ENCODE measurements at places on chromosomes 11 and 22.

- DNase-seq = no peak
Measured at GRCh38 chr22:33564683-33565082, 355.6 kb downstream of the LARGE1 start.

DNA sequence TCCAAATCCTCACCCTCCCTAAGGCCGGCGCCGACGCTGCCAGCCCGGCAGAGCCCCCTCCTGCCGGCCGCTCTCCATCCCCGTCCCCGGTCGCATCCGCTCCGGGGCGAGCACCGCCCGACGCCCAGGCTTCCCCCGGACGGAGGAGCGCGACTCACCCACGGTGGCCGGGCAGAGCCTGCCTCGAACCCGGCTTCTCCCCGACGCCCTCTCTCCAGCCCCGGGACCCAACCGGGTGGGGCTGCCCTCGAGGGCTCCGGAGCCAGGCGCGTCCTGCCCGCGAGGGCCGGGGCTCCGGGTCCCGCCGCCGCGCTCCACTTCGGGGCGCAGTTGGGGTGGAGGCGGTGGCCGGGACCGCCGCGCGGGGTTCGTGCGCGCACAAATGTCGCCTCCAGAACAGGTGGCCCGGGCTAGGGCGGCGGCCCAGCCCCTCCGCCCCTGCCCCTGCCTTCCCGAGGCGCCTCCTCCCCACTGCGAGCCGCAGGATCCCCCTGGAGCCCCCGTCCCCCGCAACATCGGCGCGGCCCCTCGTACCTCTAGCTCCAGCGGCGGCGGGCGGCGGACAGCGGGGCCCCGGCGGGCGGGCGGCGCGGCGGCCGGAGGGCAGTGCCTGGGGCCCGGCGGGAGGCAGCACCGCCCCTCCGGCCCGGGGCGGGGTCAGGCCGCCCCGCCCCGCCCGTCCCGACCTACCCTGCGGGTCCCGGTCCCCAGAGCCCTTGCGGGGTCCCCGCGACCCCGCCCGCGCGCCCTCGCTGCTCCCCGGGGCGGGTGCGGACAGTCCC lies at the start of gene A4GALT:
Gene A4GALT (minus strand): TSS at position 608 of the 782 bp plus-strand sequence. CDS start 26,919 bp downstream, outside the sequence.
- no peak for DNase-seq

DNA sequence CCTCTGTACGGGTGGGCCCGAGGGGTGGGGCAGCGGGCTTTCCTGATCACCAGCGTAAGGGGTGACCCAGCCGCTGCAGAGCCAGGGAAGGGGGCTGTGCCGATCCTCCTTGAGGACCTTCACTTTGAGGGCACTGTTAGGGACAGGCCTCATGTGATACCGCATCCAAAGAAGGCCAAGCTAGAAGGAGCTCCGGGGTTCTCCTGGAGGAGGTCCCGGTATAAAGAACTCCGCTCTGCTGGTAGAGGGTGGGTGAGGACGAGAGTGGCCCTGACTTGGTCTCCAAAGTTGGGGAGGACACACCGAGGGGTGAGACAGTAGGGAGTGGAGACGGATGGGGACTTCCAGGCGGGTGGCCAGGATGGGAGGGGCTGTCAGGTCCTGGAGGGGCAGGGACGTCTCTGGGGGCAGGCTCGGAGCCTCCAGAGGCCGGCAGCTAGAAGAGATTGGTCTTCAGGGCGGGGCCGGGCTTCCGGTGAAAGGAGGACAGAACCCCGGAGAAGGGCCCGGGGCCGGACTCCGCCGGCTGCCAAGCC lies 4.6 kb downstream of the PHOX2A start:
- no peak for DNase-seq

DNA sequence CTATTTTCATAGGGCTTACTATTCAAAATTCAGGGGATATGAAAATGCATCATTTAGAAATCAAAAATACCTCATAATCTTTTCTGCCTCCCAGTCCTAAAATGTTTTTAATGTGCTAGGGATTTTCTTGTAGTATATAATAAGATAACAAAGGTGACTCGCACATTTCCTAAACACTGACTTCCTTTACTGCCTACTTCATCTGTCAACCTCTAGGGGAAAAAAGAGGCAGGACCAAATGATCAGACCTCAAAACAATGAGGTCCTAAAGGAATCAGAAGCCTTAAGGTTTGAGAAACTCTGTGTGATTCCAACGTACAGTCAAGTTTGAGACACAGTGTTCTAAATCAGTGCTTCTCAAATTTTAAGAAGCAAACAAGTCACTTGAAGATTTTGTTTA lies 56.1 kb upstream of the POU2AF2 start:
- DNase-seq = no peak

DNA sequence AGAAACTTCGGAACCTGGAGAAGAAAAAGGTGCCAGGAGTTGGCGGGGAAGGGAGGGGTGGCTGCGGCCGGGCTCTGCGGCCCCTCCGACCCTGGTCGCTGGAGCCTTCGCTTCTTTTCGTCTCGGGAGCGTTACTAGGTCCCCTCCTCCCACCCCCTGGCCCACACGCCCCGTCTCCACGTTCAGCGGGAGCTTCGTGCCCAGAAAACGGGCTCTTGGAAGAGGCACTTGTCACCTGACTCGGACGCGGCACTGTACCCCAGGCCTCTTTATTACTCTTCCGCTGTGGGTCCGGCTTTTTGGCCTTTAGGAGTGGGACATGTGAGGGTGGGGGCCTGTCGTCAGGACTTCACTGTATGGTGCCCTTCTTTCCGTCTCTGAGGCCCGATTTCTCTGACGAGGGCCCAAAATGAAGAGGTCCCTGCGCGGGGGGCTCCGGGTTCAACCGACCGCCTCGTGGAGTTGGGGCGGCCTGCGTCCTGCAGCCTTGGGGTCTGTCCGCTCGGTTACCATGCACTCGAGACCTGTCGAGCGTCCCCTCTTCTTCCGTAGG lies 1.2 kb downstream of the CAPRIN1 start:
- DNase-seq = peak; percentile 14

DNA sequence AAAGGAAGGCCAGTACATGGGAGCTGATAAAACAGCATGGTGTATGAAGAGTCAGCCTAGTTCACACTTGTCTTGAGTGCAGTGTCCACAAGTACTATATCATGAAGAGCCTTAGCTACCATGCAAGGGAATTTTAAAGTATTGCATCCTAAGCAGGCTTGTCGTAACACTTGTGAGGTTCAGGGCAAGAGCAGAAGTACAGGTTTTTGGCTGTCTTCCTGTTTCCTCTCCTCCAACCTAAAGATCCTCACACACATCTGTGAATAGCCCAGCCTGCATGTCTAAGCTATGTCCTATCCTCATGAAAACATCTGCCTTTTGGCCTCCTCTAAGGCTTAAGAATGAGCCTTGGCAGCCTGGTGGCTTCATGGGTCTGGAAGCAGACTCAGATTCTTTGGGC lies 34.6 kb upstream of the TMEM123 start:
- no peak for DNase-seq

DNA sequence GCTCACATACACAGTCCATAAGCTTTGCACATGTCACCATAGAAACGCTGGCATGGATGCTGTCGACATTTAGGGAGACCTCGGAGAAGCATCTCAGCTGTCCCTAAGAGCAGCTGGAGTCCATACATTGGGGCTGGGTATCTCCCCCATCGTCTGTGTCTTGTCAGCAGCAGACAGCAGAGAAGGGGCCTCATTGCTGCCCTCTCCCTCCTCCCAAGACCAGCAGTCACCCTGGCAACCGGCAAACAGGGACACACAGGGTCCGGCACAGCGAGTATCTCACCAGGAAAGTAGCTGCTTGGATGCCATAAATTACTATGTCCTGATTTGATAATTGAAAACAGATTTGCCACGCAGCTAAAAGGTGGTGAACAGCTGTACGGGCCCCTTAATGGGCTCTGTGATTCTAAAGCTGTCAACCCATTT lies 84.4 kb downstream of the CD44 start:
- DNase-seq = no peak

GRCh38 chr11:69201764-69202370 lies 46.1 kb downstream of the SMIM38 start:
- no peak for DNase-seq

GRCh38 chr11:7571640-7572000 lies 57.8 kb downstream of the PPFIBP2 start:
- no peak for DNase-seq

DNA sequence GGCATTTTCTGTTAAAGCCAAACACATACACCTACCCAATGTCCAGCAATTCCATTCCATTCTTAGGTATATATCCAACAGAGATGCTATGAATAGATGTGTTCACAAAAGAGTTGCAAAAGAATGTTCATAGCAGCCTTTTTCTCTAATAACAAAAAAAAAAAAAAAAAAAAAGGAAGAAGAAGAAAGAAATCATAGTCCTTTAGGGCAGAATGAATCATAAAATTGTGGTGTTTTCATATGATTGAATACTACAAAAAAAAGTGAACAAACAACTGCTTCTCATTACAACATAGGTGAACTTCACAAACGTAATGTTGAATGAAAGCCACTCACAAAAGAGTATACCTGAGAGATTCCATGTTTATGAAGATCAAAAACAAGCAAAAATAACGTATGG lies 66.8 kb upstream of the GRK3 start:
- DNase-seq = no peak

- DNase-seq = no peak
Measured at GRCh38 chr22:46150655-46151477, 540 bp downstream of the PPARA start.

DNA sequence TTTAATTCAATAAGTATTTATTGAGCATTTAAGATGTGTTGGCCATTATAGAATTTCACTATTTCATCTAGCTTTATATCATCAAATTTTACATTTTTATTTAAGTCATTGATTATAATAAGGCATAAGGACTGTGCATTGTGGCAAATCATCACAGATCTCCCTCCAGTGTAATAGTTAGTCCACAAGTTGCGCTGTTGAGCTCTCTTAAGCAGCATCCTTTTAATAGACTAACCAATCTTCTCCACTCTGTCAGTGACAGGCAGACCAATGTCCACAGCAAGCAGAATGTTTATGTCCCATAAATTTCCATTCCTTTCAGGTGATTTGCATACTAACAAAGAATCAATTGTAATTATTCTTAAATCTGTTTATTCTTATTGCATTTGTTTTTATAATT lies 595.3 kb upstream of the CCDC90B start:
- DNase-seq = no peak

- DNase-seq = no peak
Measured at GRCh38 chr11:130785380-130786116, 130.7 kb downstream of the SNX19 start.

GRCh38 chr11:70799386-70799785 lies 401.1 kb downstream of the CTTN start:
- DNase-seq = no peak

Data from stimulated activated CD4-positive, alpha-beta T cell treated with anti-CD3 and anti-CD28 coated beads, TNF-alpha, amount 100 ng/mL, for 48 hours (primary cell).